Panc1 (cell line): ENCODE measurements at places on chromosomes 7 and 10.

DNA sequence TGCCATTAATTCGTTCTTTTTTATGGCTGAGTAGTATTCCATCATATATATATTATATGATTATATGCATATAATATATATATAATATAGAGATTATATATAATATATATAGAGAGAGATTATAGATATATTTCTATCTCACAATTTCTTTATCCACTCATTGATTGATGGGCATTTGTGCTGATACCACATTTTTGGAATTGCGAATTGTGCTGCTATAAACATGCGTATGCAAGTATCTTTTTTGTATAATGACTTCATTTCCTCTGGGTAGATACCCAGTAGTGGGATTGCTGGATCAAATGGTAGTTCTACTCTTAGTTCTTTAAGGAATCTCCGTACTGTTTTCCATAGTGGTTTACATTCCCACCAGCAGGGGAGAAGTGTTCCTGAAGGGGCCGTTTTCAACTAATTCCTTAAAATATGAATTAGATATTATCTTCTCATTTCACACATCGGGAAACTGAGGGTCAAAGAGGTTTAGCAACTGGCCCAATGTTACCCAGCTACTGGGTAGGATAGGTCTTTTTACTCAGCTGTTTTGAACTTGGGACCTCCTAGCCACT lies 16.5 kb downstream of the NFE2L3 start:
- no peak for DNase-seq

DNA sequence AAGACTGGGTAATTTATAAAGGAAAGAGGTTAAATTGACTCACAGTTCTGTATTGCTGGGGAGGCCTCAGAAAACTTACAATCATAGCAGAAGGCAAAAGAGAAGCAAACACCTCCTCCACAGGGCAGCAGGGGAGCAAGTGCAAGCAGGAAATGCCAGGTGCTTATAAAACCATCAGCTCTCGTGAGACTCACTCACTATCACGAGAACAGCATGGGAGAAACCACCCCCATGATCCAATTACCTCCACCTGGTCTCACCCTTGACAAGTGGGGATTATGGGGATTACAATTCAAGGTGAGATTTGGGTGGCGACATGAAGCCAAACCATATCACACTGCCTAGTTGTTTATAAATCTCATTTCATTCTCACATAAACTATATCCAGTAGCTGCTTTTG lies 28.0 kb upstream of the CPN1 start:
- no peak for DNase-seq

GRCh38 chr7:120442838-120443237 lies 169.9 kb downstream of the KCND2 start:
- DNase-seq = no peak

- no peak for DNase-seq
Measured at GRCh38 chr10:71381611-71382010, 15.1 kb upstream of the CDH23 start.

DNA sequence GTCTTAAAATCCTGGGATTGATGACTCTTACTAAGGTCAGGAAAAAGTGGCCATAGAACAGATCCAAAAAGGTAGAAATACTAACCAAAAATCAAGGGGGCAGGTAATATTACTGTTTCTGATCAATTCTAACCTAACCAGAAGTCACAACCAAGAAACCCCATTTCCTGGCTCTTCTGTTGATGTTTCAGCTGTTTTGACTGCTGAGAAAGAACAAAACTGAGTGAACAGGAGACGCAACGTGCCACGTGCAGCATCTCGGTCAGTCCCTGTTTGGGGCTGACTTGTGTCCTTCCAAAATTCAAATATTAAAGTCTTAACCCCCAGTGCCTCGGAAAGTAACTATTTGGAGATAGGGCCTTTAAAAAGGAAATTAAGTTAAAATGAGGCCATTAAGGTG lies 56.8 kb downstream of the JAZF1 start:
- DNase-seq = no peak

DNA sequence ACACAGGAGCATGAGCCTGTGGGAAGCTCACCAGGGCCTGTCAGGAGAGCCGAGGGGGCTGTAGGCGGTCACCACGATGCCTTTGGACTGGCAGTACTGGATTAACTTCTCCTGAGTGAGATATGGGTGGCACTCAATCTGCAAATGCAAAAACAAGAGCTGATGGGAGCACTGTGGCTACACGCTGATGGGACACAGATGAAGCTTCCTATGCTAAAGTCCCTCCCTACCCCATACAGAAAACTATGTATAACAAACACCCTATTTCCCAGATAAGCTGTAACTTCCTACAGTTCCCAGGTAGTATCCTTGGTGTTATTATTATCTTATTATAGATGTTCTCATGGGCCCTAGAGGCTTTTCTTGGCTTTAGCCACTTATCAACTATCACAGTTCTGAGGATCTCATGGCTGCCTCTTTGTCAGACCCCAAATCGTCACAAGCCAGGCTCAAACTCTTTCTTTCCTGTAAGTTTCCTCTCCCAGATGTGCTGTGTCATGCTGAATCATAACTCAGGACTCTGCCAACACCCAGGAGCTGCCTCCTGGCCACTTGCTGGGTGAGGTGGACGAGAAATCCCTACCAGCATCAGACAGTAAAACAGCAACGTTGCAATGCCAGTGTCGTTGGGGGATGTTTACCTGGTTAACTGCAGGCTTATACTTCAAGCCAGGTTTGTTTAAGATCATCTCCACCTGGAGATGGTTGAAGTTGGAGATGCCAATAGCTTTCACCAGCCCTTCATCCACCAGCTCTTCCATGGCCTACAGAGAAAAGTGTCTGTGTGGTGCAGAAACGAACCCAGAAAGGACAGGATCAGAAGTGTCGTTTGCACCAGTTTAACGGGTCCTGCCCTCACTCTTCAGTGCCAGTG lies 10.3 kb downstream of the AKR1B1 start:
- DNase-seq = peak; percentile 58

DNA sequence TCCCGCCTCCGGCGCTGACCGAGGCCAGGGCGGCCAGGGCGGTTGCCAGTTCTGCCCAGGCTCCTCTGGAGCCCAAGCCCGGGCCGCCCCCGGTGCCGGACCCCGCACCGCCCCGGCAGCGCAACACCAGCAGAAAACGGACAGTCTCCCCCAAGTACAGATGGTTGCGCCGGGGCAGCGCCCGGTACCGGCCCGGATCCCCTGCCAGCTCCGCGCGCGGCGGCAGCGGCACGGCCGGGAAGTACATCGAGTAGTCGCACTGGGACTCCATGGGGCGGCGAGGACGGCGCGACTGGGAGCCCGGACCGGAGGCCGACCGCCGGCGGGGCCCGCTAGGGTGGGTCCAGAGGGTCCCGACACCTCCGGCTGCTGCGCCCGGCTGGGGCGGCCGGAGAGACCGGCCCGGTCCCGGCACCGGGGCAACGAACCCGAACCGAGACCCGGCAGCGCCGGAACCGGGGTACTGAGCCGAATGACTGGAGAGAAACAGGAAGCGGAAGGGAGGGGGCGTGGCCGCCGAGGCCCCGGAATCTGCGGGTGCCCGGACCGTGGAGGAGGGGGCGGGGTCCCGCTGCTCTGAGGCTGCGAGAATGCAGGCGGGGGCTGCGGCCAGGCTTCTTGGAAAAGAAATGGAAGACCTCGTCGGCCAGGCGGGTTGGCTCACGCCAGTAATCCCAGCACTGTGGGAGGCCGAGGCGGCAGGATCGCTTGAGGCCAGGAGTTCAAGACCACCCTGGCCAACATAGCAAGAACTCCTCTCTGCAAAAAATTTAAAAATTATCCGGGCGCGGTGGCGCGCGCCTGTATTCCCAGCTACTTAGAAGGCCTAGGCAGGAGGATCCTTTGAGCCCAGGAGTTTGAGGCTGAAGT lies at the start of gene TRAPPC14:
TRAPPC14 (minus strand) TSS at position 495 of the 870 bp plus-strand sequence; CDS start at position 271, 224 bp downstream.
- no peak for DNase-seq

- no peak for DNase-seq
Measured at GRCh38 chr7:128697302-128697905, 25.3 kb downstream of the GARIN1A start.

DNA sequence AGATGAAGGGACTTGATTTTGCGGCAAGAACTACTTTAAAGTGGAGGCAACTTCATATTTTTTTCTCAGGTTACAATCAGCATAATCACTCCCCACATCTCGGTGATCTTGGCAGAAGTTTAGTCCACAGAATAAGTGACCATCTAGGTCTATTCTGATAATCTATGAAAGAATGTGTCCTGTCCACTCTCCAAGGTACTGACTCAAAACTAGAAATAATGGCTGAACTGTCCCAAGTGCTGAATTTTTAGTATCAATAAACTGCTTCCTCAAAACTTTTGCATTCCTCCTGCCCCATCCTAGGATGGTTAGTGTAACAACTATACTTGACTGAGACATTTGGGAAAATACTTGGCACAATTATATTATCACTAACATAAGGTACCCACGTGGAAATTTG lies 10.9 kb upstream of the CHRM2 start:
- DNase-seq = no peak

DNA sequence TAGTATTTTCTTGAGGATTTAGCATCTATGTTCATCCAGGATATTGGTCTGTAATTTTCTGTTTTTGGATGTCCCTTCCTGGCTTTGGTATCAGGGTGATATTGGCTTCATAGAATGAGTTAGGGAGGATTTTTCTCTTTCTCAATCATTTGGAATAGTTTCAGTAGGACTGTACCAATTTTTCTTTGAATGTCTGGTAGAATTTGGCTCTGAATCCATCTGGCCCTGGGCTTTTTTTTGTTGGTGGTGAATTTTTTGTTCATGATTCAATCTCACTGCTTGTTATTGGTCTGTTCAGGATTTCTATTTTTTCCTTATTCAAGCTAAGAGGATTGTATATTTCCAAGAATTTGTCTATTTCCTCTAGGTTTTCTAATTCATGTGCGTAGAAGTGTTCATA lies 192.7 kb downstream of the KIF20B start:
- DNase-seq = no peak

GRCh38 chr10:44990302-44990655 lies 10.4 kb upstream of the ZNF22 start:
- DNase-seq = no peak

GRCh38 chr7:23022258-23022769 lies 8.4 kb upstream of the HYCC1 start:
- no peak for DNase-seq

DNA sequence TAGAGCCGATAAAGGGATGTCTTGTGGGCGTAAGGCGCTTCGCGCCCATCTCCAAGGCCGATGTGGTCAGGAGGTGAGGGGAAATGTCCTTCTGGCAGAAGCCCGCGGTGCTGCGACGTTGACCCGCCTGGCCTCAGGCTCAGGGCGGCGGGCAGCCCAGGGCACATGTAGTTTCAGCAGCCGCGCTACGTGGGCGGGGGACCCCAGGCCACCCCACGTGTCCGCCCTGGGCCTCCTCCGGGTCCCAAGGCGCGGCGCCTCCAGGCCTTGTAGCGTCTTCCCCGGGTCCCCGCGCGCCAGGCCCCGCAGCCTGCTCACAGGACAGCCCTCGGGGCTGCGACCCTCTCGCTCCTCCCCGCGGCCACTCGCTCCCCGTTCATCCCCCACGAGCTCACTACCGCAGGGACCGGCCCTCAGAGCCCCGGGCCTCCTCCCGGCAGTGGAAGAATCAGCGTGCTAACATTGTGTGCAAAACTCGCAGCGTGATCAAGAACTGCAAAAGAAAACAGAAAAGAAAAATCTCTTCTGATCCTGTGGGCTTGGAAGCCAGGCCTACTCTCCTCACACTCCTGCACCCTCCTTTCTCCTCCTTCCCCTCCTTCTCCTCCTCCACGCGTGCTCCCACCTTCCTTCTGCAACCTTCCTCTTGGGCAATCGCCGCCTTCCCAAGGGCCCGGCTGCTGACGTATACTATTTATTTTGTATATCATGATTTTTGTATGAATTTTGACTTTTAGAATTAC lies 4.4 kb upstream of the TBX20 start:
- DNase-seq = no peak

DNA sequence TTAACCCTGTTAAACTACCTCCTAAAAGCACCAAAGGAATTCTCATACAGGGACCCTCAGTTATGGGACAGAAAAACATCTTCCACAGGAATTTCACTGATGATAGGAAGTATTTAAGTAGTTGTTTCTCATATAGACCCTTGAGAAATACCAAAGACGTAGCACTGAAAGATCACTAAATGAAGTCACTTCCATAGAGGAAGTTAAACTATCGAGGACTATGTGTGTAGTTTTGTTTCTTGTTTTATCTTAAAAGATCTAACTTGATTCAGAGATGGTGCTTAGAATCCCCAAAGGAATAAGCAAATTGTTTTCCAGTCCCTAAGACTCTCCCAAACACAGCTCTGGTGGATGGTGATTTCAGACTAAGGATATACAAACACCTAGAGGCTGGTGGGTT lies 94.8 kb upstream of the AFAP1L2 start:
- no peak for DNase-seq

GRCh38 chr7:129298268-129298893 lies 73.6 kb downstream of the AHCYL2 start:
- DNase-seq = peak; percentile 53

DNA sequence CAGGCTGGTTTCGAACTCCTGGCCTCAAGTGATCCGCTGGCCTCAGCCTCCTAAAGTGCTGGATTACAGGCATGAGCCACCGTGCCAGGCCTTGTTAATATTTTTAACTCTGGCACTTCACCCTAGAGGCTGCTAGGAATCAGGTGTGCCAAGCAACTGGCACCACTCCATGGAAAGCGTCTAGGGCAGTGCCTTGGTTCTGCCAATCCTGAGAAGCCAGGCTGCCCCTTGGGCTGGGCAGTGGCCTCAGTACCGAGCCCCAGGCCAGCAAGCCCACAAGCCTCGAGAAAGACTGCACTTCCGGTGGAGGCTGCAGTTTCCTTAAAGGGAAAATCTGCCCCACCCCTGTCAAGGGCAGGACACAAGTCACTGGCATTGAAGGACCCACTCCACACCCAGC lies 11.3 kb downstream of the ALKBH4 start:
- DNase-seq = no peak

- DNase-seq = no peak
Measured at GRCh38 chr7:73541722-73542121, 15.8 kb downstream of the BCL7B start.

- DNase-seq = no peak
Measured at GRCh38 chr10:17225808-17226207, 2.2 kb upstream of the VIM start.

DNA sequence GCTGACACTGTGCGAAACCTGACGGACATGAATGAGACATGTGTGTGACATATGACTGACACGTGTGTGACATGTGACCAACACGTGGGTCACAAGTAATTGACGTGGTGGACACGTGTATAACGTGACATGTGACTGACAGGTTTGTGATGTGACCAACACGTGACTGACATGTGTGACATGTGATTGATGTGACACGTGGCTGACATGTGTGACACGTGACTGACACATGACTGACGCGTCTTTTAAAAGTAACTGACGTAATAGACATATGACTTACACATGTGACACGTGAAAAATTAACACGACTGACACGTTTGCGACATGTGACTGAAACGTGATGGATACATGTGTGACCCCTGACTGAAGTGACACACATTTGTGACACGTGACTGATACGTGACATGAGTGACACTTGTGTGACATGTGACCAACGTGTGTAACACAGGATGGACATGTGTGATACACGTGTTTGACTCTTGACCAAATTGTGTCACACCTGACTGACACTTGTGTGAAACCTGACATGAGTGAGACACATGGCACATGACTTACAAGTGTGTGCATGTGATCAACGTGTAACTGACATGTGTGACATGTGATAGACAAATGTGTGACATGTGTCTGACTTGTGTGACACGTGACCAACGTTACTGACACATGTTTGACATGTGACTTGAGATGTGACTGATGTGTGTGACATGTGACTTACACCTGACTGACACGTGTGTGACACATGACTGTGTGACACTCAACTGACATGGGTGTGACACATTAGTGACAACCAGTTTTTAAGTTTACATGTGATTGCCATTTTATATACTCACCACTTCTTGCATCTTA lies 56.9 kb downstream of the ZNF92 start:
- DNase-seq = no peak

- DNase-seq = no peak
Measured at GRCh38 chr10:48423884-48424283, 117.4 kb downstream of the MAPK8 start.
